IPS DF 6.9 (cell line): ENCODE measurements at places on chromosomes 11 and 22.

DNA sequence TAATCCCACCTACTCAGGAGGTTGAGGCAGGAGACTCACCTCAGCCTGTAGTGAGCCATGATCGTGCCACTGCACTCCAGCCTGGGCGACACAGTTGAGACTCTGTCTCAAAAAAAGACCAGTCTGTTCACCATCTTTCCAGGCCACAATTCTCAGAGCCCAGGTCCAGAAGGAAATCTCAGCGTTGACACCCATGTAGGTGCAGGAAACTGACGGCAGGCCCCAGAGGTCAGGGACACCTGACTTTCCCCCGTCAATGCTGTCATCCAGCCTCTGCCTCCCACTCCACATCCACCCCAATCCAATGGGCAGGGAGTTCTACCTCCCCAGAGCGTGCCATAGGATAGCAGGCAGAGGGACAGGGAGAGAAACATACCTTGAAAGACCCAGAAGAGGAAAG, 5.9 kb upstream of the GRK2 start:
- peaks cover 2% of the 10 kb centered on the region; the same call in 1 of the 2 replicates for H3K4me1 ChIP-seq
- peaks cover 6% of the 10 kb centered on the region for H3K36me3 ChIP-seq
- H3K27me3 ChIP-seq = no peaks in the 10 kb centered on the region; the same call in 1 of the 2 replicates
- DNase-seq = no peak

DNA sequence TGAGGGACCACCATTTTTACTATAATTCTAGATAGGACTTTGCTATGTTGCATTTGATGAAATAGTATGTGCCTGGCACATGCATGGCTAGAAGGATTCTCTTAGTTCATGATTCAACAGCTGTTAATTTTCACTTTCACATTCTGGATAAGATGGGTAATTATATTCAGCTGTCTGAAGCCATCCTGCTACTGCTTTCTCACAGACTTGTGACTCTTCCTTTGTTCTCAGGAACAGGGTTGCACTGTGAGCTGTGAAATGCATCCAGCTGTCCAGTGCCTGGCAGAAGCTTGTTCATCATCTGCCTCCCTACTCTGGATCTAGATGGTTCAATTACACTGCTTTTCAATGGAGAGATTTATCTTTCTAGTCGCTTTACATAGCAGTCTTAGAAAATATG, 610.1 kb upstream of the ANO5 start:
- H3K27ac ChIP-seq = no peak overlapping the region
- H3K4me3 ChIP-seq = no peak overlapping the region
- H3K36me3 ChIP-seq = no peaks in the 10 kb centered on the region
- no peaks in the 10 kb centered on the region for H3K4me1 ChIP-seq
- no peak for DNase-seq

GRCh38 chr11:64484191-64485022, 106.6 kb upstream of the SLC22A12 start:
- DNase-seq = no peak
- H3K27me3 ChIP-seq = 0 out of 2 replicates have a peak, but pooled peaks cover 1% of the 10 kb centered on the region
- H3K36me3 ChIP-seq = no peaks in the 10 kb centered on the region
- H3K4me1 ChIP-seq = no peaks in the 10 kb centered on the region

DNA sequence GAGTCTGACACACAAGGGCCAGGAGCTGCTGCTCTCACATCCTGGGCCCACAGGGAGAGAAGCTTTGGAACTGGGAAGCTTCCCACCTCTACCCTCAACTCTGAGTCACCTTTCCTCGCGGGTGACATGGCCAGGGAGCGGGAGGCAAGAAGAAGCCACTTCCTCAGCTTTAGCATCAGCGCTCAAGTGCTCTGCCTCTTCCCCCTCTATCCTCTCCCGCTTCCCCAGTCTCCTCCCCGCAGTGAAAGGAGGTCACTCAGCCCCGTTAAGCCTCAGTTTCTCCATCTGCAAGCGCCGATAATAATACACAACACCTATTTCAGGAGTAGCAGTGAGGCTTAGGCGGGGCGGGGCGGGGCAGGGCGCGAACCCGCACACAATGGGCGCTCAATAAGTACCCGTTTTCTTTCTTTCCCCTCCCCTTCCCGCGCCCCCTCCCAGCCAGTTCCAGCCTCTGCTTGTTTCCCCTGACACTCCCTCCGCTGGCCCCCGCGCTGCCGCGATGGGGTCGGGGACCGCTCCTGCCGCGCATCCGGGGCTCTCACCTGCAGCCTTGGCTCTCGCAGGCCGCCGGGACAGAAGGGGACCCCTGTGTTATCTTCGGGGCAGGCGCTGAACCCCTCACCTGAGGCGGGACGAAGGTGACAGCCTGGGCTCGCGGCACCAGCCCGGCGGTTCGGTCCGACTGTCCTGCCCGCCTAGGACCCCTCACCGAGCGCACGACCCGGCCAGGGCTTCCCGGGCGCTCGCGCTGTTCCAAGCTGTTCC, 892 bp downstream of the GDPD5 start:
- no peaks in the 10 kb centered on the region for H3K36me3 ChIP-seq
- H3K27me3 ChIP-seq = peaks cover 13% of the 10 kb centered on the region
- H3K4me3 ChIP-seq = peak overlapping the region; percentile 67
- no peaks in the 10 kb centered on the region for H3K4me1 ChIP-seq
- H3K27ac ChIP-seq = no peak overlapping the region

DNA sequence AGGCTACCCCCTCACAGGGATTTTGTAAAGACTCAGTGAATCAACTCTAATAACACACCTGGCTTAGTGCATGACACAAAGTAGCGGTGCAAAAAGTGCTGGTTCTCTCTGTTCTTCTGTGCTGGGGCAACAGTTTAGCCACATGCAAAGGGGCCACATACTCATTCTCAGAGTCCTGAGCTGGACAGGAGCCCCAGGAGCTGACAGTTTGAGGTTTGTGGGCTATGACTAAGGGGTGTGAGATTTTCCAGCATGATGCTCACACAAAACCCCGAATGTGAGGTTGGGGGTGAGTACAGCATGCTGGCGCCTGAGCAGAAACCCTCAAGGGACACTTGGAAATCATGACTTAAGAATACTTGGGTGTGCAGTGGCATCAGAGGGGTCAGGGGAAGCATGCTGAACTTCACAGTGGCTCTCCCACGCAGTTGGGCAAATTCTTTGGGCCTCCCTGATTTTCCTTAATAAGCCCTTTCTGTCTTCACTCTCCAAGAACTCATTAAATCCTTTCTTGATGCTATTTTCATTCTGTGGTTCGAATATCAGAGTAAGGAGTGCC, 31.0 kb downstream of the TMPRSS5 start:
- H3K4me1 ChIP-seq = no peaks in the 10 kb centered on the region
- no peaks in the 10 kb centered on the region for H3K27me3 ChIP-seq
- no peak overlapping the region for H3K27ac ChIP-seq
- no peak for DNase-seq

DNA sequence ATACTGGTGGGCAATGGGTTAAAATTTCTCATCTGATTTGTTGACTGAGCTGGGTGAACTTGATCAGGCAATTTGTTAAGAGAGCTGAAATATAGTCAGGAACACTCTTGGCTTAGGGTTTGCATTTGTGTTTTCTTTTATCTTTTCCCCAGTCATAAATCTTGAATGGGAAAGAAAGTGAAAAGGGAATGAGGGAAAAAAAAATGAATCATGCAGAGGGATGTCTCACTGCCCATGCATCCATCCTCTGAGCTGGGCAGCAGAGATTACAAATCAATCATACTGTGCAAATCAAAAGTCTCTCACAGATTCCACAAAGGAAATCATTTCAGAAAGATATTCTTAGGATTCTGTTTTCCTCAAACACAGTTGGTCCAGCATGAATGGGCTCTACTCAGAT, 174.2 kb upstream of the MPPED2 start:
- no peaks in the 10 kb centered on the region for H3K36me3 ChIP-seq
- no peak overlapping the region for H3K4me3 ChIP-seq
- H3K27ac ChIP-seq = no peak overlapping the region
- no peaks in the 10 kb centered on the region for H3K27me3 ChIP-seq
- H3K4me1 ChIP-seq = no peaks in the 10 kb centered on the region

- H3K27ac ChIP-seq = no peak overlapping the region
- no peaks in the 10 kb centered on the region for H3K36me3 ChIP-seq
- no peak overlapping the region for H3K4me3 ChIP-seq
- DNase-seq = no peak
These were observed 69.6 kb downstream of the PPP2R1B start for GRCh38 chr11:111696556-111696955.

DNA sequence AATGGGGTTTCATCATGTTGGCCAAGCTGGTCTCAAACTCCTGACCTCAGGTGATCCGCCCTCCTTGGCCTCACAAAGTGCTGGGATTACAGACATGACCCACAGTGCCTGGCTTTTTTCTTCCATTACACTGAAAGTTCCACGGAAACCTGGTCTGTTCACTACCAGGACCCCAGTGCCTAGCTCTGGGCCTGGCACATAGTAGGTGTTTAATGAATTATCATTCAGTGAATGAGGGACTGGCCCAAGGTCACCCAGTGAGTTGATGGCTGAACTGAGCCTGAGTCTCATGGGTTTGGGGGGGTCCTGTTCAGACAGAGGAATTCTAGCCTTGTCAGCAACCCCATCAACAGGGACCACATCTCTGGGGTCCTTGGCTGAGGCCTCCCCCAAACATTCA, 3.1 kb downstream of the C11orf86 start:
- H3K4me3 ChIP-seq = no peak overlapping the region
- DNase-seq = no peak
- peaks cover 2% of the 10 kb centered on the region; the same call in 1 of the 2 replicates for H3K4me1 ChIP-seq
- H3K27ac ChIP-seq = no peak overlapping the region

- no peaks in the 10 kb centered on the region for H3K27me3 ChIP-seq
- no peak for DNase-seq
- H3K4me3 ChIP-seq = no peak overlapping the region
- no peak overlapping the region for H3K27ac ChIP-seq
- no peaks in the 10 kb centered on the region for H3K4me1 ChIP-seq
- no peaks in the 10 kb centered on the region for H3K36me3 ChIP-seq
These were observed 5.0 kb downstream of the JRKL start for GRCh38 chr11:96394773-96395172.

GRCh38 chr11:111733016-111733415, 33.2 kb downstream of the PPP2R1B start:
- H3K27ac ChIP-seq = no peak overlapping the region
- no peaks in the 10 kb centered on the region for H3K27me3 ChIP-seq
- no peaks in the 10 kb centered on the region; the same call in 1 of the 2 replicates for H3K4me1 ChIP-seq
- H3K36me3 ChIP-seq = no peaks in the 10 kb centered on the region
- no peak overlapping the region for H3K4me3 ChIP-seq
- no peak for DNase-seq

- peaks cover 10% of the 10 kb centered on the region; the same call in 1 of the 2 replicates for H3K4me1 ChIP-seq
- DNase-seq = no peak
- H3K27me3 ChIP-seq = no peaks in the 10 kb centered on the region
- peaks cover 6% of the 10 kb centered on the region; the same call in 1 of the 2 replicates for H3K36me3 ChIP-seq
These were observed 10.7 kb downstream of the CBX6 start for GRCh38 chr22:38861170-38861876.

- no peaks in the 10 kb centered on the region for H3K27me3 ChIP-seq
- no peak overlapping the region for H3K4me3 ChIP-seq
- no peak for DNase-seq
These were observed 28.5 kb upstream of the CSNK1E start for GRCh38 chr22:38345782-38346181.

DNA sequence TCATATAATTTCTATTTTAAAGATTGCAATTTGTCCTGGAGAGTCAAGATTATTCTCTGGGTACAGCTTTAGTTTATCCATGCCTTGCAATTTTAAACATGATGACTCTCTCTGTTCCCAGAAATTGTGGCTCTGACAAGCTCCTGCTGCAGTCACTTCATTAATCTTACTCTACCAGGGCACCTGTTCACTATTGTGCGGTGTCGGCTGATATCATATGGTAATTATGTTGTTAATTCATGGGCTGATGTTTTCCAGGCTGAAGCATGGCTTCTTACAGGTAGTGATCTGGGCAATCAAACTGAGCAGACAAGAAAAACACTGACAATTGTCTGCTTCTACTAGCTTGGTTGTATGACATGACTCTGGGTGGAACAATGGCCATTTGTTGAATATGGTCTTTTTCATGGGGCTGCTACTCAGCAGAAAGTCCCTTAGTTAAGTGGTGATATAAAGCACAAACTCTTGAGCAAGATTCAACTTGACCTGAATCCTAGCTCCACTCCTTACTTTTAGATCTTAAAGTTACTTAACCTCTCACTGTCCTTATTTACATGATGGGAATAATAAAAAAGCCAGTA, 230.7 kb downstream of the FAT3 start:
- DNase-seq = no peak
- H3K4me3 ChIP-seq = no peak overlapping the region
- H3K4me1 ChIP-seq = peaks cover 4% of the 10 kb centered on the region; the same call in 1 of the 2 replicates
- H3K36me3 ChIP-seq = no peaks in the 10 kb centered on the region
- H3K27ac ChIP-seq = no peak overlapping the region
- H3K27me3 ChIP-seq = no peaks in the 10 kb centered on the region

GRCh38 chr11:126163074-126163700, 48.3 kb downstream of the RPUSD4 start:
- no peaks in the 10 kb centered on the region for H3K27me3 ChIP-seq
- no peaks in the 10 kb centered on the region for H3K36me3 ChIP-seq
- no peak for DNase-seq
- H3K4me3 ChIP-seq = no peak overlapping the region
- H3K4me1 ChIP-seq = peaks cover 13% of the 10 kb centered on the region; the same call in 1 of the 2 replicates
- no peak overlapping the region for H3K27ac ChIP-seq

DNA sequence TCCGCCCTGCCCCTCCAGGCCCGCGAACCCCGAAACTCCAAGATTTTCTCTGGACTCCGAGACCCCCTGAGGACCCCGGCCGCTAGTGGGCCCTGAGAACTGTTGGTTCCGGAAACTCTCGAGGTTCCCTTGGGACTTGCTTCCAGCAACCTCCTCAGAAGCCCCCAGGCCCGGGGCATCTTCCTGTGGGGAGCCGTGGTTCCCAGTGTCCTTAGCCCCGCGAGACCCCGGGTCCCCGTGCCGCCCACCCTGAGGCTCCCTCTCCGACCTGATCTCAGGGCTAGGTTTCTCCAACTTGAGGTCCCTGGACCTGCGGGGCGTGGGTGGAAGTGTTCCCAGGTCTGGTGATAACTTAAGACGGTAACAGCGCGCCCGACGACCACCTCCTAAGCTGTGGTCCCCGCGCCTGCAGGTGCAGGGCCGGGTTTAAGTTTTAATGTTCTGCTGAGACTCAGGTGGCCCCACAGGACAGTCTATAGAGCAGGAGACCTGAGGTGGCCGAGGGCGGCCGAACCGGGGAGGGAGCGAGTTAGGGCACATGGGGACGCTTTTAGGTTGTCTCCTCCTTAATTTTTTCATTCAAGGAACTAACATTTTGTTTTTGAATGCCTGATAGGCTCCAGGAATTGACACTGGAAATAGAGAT, 720 bp downstream of the FAM118A start:
- H3K4me1 ChIP-seq = peaks cover 1% of the 10 kb centered on the region
- H3K27me3 ChIP-seq = no peaks in the 10 kb centered on the region
- no peak overlapping the region for H3K27ac ChIP-seq
- peak overlapping the region; percentile 94 for H3K4me3 ChIP-seq
- DNase-seq = no peak

- DNase-seq = no peak
- no peaks in the 10 kb centered on the region for H3K36me3 ChIP-seq
- H3K27me3 ChIP-seq = no peaks in the 10 kb centered on the region
- no peak overlapping the region for H3K27ac ChIP-seq
These were observed 6.0 kb upstream of the OMP start for GRCh38 chr11:77096591-77097019.

DNA sequence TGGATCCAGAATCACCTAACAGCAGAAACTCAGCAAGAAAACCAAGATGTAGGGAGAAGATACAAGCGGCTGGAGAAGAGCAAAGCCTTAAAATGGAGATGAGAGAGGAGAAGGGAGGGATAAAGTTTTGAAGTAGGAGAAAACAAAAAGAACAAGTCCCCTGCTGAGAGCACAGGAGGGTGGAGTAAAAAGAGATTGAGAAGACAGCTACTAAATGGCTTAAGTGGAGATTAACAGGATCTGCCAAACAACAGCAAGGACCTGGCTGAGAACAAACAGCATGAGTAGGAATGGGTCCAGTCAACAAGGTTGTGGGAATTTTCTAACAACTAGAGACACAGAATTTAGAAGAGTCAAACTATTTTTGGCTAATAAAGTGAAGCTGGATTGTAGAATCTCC, 18.1 kb downstream of the BTG4 start:
- no peaks in the 10 kb centered on the region for H3K36me3 ChIP-seq
- no peaks in the 10 kb centered on the region for H3K27me3 ChIP-seq
- DNase-seq = no peak
- H3K27ac ChIP-seq = no peak overlapping the region
- H3K4me3 ChIP-seq = no peak overlapping the region
